Liver (tissue), 10 donors: ENCODE measurements at places on chromosomes 11 and 22. TPM values are rescaled to one million over a fixed set of nuclear protein-coding genes. Genes with fewer than 3 reads are reported as not detected.
A peak's percentile ranks its signal among the peaks of the same experiment; 100 is the strongest.

DNA sequence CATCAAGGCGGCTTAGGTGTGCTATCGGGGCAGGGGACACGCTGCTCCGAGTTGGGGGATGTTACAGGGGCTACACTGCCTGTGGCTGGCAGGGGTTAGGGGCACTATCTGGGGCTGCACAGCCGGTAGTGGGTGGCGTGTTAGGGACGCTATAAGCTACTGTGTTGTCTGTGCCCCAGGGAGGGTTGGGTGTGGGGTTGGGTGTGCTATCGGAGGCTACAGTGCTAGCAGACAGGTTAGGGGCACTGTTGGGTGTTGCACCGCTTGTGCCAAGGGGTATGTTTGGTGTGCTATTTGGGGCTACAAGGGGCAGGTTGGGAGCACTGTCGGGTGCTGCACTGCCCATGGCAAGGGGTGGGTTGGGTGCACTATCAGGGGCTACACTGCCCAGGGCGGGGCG is 120.2 kb upstream of the VPREB1 start:
- H3K4me1 ChIP-seq: no peaks in the 10 kb centered on the region
- DNase-seq: no peak
- no peaks in the 10 kb centered on the region for H3K36me3 ChIP-seq
- H3K27ac ChIP-seq: no peak overlapping the region

NXPE4 gene
- not detected for polyA plus RNA-seq

DNA sequence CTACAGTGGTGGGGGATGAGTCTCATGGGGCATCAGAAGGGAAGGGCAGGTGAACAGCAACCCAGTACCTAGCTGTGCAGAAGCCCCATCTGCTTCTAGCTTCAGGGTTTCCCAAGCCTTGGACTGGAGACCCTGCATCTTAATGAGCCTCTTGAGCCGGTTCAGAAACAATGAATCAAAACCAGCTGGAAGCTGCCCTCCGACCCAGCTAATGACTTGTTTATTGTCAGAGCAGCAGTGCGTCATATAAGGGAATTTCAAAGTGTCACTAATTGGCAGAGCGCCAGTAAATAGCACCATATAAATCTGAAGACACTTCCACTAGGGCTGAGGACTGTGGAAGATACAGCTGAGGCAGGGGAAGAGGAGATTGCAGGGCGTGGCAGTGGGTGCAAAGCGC is 57.5 kb downstream of the RPUSD4 start:
- no peak overlapping the region for H3K4me3 ChIP-seq

DNA sequence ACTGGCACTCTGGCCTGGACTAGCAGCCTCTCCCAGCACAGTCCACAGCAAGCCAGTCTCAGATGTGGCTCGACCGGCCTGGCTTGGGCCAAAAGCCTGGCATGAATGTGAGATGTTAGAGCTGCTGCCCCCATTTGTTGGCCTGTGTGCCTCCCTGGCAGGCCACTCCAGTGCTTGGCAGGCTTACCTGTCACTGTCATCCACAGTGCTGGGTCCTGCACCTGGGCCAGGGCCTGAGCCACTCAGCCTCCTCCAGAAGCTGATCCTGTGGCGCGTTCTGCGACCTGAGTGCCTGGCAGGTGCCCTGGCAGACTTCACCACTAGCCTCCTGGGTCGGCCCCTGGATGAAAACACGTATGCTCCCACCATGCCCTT is 36.1 kb downstream of the RRP8 start:
- H3K27me3 ChIP-seq: no peaks in the 10 kb centered on the region
- H3K4me3 ChIP-seq: no peak overlapping the region
- no peaks in the 10 kb centered on the region for H3K36me3 ChIP-seq
- peak overlapping the region; percentile 25 for H3K27ac ChIP-seq
- H3K4me1 ChIP-seq: peaks cover 23% of the 10 kb centered on the region
- DNase-seq: no peak

GRCh38 chr22:24951942-24952836 is at the start of gene KIAA1671:
Gene KIAA1671 (plus strand): TSS chr22:24952716. CDS start chr22:25028000, 75,284 bp downstream.
- H3K4me3 ChIP-seq: peak within 1 kb of the TSS; percentile 82
- H3K27me3 ChIP-seq: no peaks in the 10 kb centered on the region
- DNase-seq: peak; percentile 91
- no peaks in the 10 kb centered on the region for H3K36me3 ChIP-seq
- peaks cover 22% of the 10 kb centered on the region for H3K4me1 ChIP-seq
- peak within 1 kb of the TSS; percentile 74 for H3K27ac ChIP-seq

GRCh38 chr11:128519338-128519737 is 68.0 kb downstream of the ETS1 start:
- no peaks in the 10 kb centered on the region for H3K36me3 ChIP-seq
- H3K4me3 ChIP-seq: peak overlapping the region; percentile 65
- no peak for DNase-seq
- no peaks in the 10 kb centered on the region for H3K4me1 ChIP-seq
- H3K27me3 ChIP-seq: no peaks in the 10 kb centered on the region
